ENCODE measurements at places on chromosomes 6 and 20.

- no peak for DNase-seq
Observed at GRCh38 chr20:1757072-1757471, 99.5 kb upstream of the SIRPG start.

DNA sequence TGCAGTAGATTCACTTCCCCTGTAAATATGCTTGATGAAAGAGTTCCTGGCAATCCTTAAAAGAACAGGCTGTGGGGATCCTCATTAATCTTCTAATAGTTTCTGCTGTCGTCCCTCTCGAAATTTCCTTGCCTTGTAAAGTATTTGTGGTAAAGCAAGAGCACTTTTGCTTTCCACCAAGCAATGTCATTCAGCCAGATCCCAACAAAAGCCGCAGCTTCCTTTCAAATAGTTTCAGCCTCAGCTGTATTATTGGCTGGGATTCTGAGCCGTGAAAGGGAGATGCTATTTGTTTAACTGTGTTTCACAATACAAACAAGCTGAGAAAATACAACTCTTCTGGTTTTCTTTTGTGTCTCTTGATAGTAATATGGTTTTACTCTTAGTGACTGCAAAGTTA lies 48.9 kb upstream of the EPHA7 start:
- DNase-seq, result no peak

DNA sequence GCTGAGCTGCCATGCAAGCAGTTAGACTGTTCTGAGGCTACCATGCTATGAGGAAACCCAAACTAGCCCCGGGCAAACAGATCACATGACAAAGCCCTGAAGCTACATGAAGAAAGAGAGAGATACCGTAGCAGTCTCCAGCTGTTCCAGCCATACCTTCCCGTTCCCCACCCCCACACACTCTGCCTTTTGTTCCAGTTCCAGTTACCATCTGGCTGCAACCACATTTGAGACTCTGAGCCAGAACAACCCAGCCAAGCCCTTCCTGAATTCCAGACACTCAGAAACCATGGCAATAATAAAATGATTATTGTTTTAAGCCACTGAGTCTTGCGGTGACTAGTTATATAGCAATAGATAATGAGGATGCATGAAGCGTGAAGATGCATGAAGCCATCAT lies 28.3 kb downstream of the RIN2 start:
- DNase-seq, result no peak

DNA sequence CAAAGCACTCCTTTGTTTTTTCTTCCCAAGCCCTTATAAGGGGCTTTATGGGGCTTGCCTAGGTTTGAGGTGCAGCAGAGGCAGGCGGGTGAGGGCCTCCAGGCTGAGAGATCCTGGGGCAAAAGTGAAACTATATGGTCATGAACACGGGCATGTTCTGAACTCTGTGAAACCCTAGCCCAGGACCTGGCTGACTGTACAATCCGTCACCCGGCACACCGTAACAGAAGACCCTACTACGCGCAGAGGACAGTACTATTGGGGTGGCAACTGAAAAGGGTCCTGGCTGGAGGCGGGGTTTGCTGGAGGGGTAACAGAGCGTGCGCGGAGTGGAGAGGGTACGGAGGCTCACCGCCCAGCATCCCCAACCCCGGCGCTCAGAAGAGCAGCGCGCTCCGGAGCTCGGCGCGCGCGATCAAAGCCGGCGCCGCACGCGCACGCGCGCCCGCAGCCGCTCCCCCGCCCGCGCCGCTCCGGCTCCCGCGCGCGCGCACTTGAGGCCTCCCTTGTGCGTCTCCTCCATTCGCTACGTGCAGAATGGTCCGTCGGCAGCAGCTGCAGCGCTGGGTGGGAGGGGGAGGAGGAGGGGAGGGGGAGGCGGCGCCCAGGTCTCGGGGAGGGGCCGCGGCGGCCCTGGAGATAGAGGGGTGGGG lies 54.2 kb downstream of the MRPL14 start:
- no peak for DNase-seq

DNA sequence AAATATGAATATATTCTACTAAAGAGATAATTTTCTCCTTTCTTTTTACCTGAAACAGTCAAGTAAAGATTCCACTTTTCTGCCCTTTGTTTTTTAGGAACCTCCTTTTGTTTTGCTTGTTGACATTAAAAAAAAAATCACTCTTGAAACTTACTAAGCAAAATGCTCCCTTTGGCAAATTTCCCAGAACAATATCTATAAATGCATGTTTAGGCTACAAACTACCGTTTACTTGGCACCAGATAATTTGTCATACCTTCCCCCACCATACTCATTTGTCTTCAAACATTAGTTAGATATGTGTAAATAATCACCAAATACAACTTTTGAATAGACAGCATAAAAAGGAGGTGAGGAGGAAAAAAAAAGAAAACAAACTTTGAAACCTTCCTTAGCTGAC lies 604.7 kb downstream of the RFPL4B start:
- DNase-seq, result no peak

- no peak for DNase-seq
Observed at GRCh38 chr6:21123507-21124436, 469.8 kb upstream of the SOX4 start.

DNA sequence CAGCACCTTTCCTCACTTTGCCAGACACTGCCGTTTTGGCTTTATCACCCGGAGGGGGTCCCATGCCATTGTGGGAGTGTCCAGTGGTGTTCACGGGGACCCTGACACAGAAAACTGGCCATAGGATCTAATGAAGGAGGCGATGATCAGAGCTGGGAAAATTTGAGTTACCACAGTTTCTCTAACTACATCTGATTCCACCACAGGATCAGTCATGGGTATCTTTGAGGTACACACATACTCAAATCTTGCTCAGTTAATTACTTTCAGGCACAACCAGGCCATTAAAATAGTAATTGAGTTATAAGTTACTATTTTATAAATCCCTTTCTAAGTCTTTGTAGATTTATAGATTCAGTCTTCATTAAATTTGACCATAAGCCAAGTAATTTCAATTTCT lies 215.1 kb downstream of the PRL start:
- no peak for DNase-seq

- no peak for DNase-seq
Observed at GRCh38 chr6:151975795-151976194, 168.3 kb downstream of the ESR1 start.

- no peak for DNase-seq
Observed at GRCh38 chr20:51412951-51413481, 129.5 kb downstream of the NFATC2 start.

DNA sequence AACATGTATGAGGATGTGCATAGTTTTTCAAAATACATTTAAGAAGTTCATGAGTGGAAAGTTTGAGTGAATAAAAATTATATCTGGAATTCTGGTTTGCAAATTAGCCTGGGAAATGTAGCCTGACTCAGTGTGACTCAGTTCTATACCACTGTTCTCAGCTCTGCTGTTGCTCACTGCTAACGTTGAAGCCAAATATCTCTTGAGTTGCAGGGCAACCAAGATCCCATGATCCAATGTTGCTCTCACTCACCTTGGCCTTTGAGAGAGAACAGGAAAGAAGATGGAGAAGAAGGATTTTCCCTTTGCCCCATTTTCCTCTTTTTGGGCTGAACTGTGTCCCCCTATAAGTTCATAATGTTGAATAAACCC lies 28.9 kb downstream of the PSMB9 start:
- no peak for DNase-seq

- DNase-seq, result no peak
Observed at GRCh38 chr20:57638895-57639236, 18.6 kb upstream of the ZBP1 start.

GRCh38 chr6:157656437-157656997 lies 166.5 kb upstream of the SNX9 start:
- no peak for DNase-seq

GRCh38 chr6:113854531-113855499 lies 2.3 kb upstream of the MARCKS start:
- DNase-seq, result no peak

GRCh38 chr6:168070804-168071203 lies 8.2 kb downstream of the FRMD1 start:
- no peak for DNase-seq

- DNase-seq, result no peak
Observed at GRCh38 chr6:77318256-77318655, 145.0 kb downstream of the HTR1B start.

GRCh38 chr6:106146852-106147351 lies 60.8 kb downstream of the PRDM1 start:
- DNase-seq, result no peak

DNA sequence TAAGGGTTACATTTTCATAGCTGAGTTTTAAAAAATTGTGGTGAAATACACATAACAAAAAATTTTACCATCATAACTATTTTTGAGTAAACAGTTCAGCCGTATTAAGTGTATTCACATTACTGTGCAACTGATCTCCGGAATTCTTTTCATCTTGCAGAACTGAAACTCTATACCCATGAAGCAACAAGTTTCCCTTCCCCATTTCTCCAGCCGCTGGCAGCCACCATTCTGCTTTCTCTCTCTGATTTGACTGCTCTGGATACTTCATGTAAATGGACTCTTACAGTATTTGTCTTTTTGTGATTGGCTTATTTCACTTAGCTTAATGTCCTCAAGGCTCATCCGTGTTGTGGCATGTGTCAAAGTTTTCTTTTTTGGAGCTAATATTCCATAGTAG lies 341.6 kb downstream of the QKI start:
- DNase-seq, result no peak

DNA sequence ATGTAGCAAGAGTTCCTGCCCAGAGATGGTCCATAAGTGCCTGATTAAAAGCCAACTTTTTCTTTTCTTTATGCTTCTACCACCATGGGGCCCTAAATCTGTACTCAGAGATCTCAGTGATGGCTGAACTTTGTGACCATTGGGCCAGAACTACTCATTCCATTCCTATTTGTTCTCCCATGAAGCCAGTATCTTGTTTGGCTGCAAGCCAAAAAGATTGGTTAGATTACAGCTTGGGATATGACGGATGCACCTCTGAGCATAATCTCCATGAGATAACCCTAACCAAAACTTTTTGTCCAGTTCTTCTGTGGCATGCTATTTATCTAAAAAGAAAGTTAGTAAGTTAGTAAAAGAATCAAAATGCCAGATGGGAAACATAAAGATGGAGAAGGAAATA lies 72.2 kb downstream of the PLCB4 start:
- no peak for DNase-seq

DNA sequence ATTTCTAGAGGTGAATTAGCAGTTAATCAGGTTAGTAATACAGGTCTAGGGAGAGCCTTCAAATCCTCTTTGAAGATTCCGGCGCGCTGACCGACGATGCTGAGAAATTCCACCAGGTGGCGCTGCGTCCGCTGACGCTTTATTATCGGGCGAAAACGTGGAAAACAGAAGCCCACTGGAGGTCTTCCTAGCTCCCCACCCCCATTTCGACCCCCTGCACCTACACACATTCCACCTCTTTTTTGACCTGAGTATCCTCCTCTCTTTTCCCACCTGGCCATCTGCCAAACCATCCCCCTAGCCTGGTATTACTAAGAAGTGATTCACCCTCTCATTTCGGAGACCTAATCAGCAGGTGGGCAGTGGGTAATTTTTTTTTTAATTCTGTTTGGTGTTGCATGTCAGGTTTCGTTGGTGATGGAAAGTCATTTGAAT lies 65.4 kb upstream of the RIN2 start:
- peak; percentile 37 for DNase-seq

GRCh38 chr6:45275358-45275757 lies 52.8 kb upstream of the RUNX2 start:
- DNase-seq, result no peak

DNA sequence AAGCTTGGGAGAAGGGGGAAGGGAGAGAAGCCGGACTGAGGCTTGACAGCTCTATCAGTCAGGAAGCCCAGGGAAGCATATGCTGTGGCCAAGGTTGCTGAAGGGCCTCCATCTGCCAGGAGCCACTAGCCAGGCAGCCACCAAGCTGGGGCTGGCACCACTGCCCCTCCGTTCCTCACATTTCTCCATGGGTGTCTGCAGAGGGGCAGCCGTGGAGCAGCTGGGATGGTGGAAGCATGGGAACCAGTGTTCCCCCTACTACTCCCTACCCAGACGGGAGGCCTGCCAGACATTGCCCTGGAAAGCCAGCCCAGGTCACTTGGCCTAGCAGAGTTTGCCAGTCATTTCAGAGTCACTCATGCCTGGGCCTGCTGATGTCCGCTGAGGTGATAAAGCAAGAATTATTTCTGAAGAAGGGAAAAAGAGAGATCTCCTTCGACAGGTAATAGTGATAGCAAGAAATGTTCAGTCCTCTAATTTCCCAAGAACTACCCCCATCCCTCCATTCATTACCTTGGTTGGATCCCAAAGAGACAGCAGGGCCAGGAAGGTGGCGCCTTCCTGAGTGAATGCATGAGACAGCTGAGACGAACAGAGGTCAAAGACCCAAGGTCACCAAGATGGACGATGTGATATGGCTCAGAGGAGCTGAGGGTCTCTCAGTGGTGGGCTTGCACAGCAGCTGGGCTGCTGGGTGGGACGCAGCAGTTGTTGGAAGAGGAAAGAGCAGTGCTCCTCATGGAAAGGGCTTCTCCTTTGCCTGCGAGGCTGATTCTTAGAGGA lies 21.9 kb downstream of the SNPH start:
- no peak for DNase-seq

DNA sequence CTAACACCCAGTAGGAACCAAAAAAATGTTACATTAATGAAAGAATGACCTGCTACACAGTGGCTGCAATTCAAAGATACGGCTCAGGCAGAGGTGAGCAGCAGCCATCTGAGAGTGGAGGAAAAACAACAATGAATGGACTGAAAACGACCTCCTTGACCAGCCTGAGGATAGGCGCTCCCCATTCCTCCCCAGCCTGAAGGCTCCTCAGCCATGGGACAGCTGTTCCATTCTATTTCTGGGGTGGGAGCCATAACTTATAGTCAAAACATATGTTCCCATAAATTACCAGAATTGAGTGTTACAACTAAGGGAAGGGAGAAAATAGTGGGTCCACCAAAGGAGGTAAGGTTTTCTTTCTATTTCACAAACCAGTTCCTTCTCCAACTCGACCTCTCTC lies 27.2 kb downstream of the FYN start:
- DNase-seq, result no peak

DNA sequence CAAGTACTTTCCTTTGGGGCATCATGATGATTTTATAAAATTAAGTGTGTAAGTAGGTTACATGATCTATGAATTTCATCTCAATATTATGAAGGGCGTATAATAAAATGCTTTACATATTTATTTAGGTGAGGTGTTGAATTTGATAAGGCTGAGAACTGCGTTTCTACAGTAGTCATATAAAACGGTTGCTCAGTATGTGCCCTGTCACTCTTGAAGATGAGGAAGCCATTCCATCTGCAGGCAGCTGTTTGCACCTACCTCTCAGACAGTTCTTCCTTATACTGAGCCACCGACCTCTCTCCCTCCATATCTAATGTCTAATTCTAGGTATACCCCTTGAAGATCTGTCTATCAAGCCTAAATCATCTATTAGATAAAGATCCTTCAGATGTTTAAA lies 16.1 kb downstream of the NCOA7 start:
- DNase-seq, result no peak

DNA sequence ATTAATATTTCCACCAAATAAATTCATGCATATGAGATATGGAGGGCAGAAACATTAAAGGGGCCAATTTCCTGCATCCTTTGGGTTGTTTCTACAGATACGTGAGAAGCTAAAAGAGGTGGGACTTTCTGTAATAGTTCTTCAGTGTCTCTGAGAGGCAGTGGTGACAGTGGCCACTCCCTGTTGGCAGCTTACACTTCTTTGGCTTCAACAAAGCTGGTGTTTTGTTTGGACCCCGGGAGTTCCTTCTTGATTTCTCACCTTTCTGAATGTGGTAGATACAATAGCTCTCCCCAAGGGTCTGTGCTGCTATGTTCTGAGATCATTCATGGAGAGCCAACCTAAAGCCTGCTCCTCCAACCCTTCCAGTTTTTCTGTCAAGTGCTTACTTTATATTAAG lies 7.8 kb downstream of the PLCB1 start:
- no peak for DNase-seq

- no peak for DNase-seq
Observed at GRCh38 chr20:10641467-10641866, 32.3 kb downstream of the JAG1 start.
